ENCODE measurements at places on chromosomes 5 and 9. TPM values are rescaled to one million over a fixed set of nuclear protein-coding genes. Genes with fewer than 3 reads are reported as not detected.

RNF183 gene
- total RNA-seq: not detected

GRCh38 chr5:174843263-174844250 lies 119.2 kb downstream of the MSX2 start:
- ATAC-seq: peak; percentile 77

TXN gene
- 134 TPM for total RNA-seq

- no peak for ATAC-seq
Measured at GRCh38 chr9:124975131-124975530, 34.2 kb upstream of the GOLGA1 start.

PCA3 gene
- total RNA-seq: not detected

PCDHA3 gene
- 0.47 TPM for total RNA-seq

- ATAC-seq: no peak
Measured at GRCh38 chr5:79702606-79703380, 13.2 kb downstream of the CMYA5 start.

- no peak for ATAC-seq
Measured at GRCh38 chr9:98550206-98550820, 158.4 kb downstream of the GABBR2 start.
